Naive thymus-derived CD8-positive, alpha-beta T cell (primary cell): ENCODE measurements at places on chromosomes 7 and 10.

DNA sequence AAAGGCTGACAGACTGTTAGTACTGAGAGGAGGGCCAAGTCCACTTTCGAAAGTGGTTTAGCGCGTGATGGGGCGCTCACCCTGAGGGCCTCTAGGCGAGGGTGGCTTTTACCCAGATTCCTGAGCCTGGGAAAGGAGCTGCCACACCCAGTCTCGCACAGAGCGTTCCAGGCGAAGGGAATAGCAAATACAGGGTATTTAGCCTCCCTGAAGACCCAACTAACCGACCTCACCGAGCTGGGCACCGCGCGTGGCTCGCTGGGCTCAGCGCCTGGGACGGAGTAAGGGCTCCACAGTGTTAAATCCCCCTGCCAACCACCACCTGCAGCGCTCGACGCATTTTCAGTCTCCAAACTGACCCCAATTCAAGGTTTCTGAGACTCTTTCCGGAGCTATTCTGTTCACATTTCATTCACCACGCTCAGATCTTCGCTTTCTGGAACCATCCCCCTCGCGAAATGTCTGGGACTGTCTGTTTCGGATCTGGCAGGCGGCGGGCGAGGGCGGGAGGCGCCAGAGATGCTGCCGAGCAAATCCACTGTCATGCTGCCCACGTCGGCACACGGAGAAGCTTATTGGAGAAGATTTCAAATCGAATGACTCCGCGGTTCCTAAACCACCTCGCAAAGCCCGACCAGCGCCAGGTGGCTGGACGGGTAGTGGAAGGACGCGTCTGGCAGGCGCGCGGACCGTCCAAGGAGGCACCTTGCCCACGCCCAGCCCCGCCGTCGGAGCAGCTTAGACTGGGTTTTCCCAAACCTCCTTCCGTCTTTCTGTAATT, 1.4 kb upstream of the OSBPL3 start:
- DNase-seq = peak; percentile 43

GRCh38 chr10:124592736-124593430, 131.3 kb downstream of the LHPP start:
- no peak for DNase-seq

GRCh38 chr10:62019685-62020359, 118.3 kb downstream of the ARID5B start:
- DNase-seq = no peak

DNA sequence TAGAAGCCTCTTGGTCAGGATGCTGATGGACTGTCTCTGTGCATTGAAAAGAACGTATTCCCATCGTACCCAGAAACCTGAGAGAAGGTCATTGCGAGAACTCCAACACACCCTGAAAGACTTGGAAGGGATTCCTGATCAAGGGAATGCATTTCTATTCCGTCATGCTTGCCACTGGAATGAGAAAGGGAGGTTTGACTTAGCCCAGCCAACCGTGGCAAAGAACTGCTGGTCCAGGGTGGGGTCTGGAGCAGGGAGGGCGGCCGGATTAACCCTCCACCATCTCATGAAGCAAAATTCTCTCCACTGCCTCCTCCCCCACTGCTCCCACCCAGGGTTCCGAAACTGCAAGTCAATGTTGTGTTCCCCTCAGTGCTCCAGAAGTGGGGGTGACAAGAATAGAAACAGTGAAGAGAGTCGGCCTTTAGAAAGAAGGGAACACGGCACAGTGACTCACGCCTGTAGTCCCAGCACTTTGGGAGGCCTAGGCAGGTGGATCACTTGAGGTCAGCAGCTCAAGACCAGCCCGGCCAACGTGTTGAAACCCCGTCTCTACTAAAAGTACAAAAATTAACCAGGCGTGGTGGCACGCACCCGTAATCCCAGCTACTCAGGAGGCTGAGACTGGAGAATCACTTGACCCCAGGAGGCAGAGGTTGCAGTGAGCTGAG, 137.5 kb upstream of the MGMT start:
- no peak for DNase-seq

DNA sequence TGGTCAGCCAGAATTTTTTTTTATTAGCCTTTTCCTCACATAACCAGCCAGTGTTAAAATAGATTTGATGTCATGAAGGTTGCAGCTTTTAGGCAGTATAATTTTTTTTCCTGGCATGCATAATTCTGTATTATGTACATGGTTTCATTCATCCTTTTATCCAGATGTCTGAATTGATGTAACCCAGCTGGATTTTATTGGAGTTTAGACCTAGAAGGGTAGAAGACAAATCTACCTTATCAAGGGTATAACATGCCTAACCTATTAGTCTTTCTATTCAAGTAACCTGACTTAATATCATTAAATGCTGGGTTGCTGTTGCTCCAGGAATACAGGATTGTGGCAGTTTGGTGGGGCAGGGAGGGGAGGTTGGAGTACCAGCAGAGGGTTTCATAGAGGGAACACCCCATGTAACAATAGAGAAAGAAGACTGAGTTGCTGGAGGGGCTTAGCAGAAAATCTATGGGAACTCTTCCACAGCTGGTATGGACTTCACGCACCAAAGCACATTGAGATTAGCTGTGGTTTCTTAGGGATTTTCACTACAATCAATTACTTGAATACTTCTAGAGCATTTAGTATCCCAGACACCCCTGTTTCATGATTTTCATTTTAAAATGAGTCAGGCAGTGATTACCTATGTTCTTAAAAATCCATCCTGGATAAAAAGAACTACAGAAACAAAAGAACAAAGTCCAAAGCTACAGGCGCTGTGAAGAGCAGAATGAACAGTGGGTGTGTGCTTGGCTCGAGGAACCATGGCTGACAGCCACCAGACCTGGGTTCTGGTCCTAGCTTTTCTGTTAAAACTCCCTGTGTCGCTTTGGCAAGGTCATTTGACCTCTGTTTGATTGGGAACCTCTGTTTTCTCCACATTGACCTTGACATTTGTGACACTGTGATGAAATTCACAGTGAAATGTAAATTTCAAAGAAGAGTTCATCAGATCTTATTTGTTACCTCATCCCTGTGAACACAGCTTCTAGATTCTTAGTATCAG, 93.5 kb downstream of the CREM start:
- DNase-seq = no peak

- no peak for DNase-seq
These were observed 69.7 kb upstream of the TNS3 start for GRCh38 chr7:47651355-47652317.

DNA sequence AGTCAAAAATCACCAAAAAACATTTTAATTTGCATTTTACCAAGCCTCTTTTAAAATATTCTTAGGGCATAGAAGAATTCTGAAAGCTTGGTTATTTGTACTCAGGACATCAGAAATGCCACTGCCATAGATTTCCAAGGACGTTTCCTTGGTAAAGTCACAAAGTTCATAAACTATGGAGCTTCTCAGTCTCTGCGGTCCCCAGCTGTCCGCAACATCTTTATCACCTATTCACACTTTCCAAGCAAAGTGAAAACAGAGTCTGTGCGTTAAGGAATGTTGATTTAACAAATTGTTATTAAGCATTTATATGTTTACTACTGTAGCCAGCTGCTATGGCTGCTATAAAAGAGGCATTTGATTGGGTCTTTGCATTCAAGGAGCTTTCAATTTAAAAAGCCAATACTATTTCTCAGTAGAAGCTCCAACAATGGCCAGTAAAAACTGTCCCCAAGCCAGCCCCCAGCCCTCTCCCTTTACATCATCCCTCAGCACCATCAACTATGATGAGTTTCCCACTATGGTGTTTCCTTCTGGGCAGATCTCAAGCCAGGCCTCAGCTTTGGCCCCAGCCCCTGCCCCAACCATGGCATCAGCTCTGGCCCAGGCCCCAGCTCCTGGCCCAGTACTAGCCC, 36.8 kb downstream of the CADPS2 start:
- no peak for DNase-seq
